ENCODE measurements at places on chromosomes 1 and 21. TPM values are rescaled to one million over a fixed set of nuclear protein-coding genes. Genes with fewer than 3 reads are reported as not detected.

KRTAP12-2 gene
- total RNA-seq, result not detected

DNA sequence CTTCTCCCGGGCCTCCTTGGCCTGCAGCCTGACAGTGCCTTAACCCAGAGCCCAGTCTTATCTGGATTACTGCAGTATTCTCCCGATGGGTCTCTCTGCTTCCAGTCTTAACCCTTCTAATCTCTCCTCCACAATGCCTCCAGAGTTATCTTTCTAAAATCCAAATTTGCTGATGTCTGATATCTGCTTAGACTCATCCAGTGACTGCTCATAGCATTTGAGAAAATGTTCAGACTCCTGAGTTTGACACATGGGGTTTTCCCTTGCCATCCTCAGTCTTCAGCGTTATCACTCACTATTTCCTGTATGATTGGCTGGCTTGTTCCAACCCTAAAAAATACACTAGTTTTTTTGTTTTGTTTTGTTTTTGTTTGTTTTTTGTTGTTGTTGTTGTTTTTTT, 102.0 kb downstream of the FMN2 start:
- no peak overlapping the region for H3K27ac ChIP-seq
- no peak overlapping the region for H3K4me3 ChIP-seq
- peaks cover 2% of the 10 kb centered on the region for H3K27me3 ChIP-seq
- no peak for DNase-seq
- no peaks in the 10 kb centered on the region for H3K4me1 ChIP-seq
- no peaks in the 10 kb centered on the region for H3K36me3 ChIP-seq

- H3K27ac ChIP-seq, result no peak overlapping the region
- no peak overlapping the region for H3K4me3 ChIP-seq
- H3K36me3 ChIP-seq, result no peaks in the 10 kb centered on the region
- H3K4me1 ChIP-seq, result no peaks in the 10 kb centered on the region
- no peaks in the 10 kb centered on the region for H3K27me3 ChIP-seq
These were observed 16.0 kb downstream of the OR2T11 start for GRCh38 chr1:248618878-248619277.

LCE6A gene
- total RNA-seq, result not detected

DNA sequence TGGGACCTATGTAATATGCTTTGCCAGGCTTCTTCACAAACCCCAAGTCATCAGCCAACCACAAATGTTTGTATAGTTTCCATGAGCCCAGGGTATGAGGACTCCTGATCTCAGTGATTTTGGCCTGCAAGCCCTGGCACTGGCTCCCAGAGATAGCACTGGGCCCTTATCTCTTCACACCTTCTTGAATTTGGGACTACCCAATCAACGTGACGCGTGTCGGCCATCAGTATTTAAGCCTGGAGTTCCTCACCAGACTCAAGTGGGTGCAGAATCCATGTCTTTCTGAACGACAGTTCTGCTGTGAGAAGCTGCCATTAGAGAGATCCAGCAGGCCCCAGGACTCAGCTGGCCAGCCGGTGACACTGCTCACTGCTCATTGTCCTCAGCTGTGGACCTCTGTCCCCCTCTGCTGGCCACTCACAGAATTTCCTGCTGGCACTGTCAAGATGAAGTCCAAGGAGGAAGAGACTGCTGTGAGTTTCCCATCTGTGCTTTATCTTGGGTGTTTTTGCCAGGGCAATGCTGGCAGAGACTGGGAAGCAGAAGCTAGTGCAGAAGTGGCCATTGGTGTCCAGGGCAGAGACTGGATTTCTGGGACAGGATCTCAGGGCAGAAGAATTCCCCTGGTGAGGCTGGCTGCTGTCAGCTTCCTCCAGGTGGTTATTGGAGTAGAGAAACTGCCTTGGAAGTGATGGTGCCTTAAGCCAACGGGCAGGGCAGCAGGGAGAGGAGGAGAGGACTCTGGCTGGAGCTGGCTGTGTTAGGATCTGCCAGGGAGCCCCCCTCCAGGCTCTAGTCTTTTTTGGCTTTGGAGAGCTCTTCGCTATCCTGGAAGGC, 28.4 kb downstream of the TMCC2 start:
- H3K4me3 ChIP-seq, result no peak overlapping the region
- peak; percentile 85 for DNase-seq
- no peaks in the 10 kb centered on the region for H3K27me3 ChIP-seq
- no peak overlapping the region for H3K27ac ChIP-seq

- H3K4me1 ChIP-seq, result peaks cover 35% of the 10 kb centered on the region
- H3K36me3 ChIP-seq, result peaks cover 33% of the 10 kb centered on the region
- DNase-seq, result no peak
- no peaks in the 10 kb centered on the region for H3K27me3 ChIP-seq
- peak overlapping the region; percentile 93 for H3K4me3 ChIP-seq
These were observed 629 bp downstream of the RPS27 start for GRCh38 chr1:153991151-153991630.

- H3K27ac ChIP-seq, result no peak overlapping the region
- H3K4me1 ChIP-seq, result no peaks in the 10 kb centered on the region
- H3K36me3 ChIP-seq, result no peaks in the 10 kb centered on the region
- H3K27me3 ChIP-seq, result no peaks in the 10 kb centered on the region
These were observed 209.5 kb downstream of the ZP4 start for GRCh38 chr1:237681210-237681609.

CELA2A gene
- total RNA-seq, result not detected

DNA sequence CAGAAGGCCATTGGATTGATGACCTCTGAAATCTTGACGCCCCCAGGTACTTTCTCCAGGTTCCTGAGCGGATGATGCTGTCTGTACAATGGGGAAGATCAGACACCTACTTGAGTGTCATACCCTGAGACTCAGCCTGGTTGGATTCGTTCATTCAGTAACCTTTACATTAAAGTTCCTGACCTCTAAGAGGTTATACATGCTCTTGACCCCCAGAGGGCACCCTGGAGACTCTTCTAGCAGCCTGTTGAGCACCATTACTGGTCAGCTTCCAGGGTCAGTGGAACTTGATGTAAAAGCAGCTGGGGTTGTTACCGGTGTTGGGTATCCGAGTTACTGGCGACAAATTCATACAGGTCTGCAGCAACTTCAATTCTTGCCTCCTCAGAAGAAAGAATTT, 114.3 kb upstream of the ZNF678 start:
- no peak overlapping the region for H3K27ac ChIP-seq
- no peak for DNase-seq
- H3K4me1 ChIP-seq, result peaks cover 2% of the 10 kb centered on the region
- H3K27me3 ChIP-seq, result peaks cover 5% of the 10 kb centered on the region
- no peaks in the 10 kb centered on the region for H3K36me3 ChIP-seq
- H3K4me3 ChIP-seq, result no peak overlapping the region

TIE1 gene
- 0.23 TPM for total RNA-seq

- H3K4me3 ChIP-seq, result no peak overlapping the region
- H3K27ac ChIP-seq, result no peak overlapping the region
- DNase-seq, result no peak
- no peaks in the 10 kb centered on the region for H3K27me3 ChIP-seq
- H3K36me3 ChIP-seq, result peaks cover 4% of the 10 kb centered on the region
- peaks cover 22% of the 10 kb centered on the region for H3K4me1 ChIP-seq
These were observed 862 bp upstream of the DIPK1A start for GRCh38 chr1:92961896-92962752.

- H3K27me3 ChIP-seq, result no peaks in the 10 kb centered on the region
- no peak overlapping the region for H3K27ac ChIP-seq
- peaks cover 5% of the 10 kb centered on the region for H3K36me3 ChIP-seq
- H3K4me1 ChIP-seq, result peaks cover 7% of the 10 kb centered on the region
- DNase-seq, result no peak
- no peak overlapping the region for H3K4me3 ChIP-seq
These were observed 5.1 kb upstream of the RFX5 start for GRCh38 chr1:151352021-151352718.

DNA sequence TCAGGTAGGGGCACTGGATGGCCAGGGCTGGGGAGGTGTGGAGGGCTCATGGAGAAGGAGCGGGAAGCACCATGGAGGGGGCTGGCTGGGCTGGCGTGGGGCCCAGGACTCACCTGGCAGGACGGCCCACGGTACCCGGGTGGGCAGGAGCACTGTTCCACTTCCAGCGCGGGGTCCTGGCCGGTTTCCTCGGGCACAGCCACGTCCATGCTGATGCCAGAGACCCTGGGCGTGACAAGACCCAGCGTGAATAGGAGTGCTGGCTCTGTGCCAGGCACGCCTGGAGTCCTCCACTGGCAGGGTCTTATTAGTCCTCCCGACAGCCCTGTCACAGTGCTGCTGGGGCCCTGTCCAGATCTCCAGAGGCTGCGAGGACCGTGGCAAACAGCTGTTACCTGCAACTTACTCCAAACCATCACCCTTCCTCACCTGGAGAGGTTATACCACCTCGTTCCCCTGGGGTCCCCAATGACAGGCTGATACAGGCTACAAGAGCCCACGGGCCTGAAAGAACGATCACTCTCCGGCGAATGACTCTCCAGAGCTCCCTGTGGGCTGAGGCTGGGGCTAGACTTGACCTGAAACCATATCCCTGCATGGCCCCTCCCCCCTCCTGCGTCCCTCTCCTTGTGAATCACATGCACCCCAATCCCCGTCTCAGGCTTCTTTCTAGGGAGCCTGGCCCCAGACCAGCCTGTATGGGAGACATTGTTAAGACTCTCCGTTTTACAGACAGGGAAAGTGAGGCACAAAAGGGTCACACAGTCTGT, 62.1 kb downstream of the HSPG2 start:
- H3K4me3 ChIP-seq, result no peak overlapping the region
- no peak overlapping the region for H3K27ac ChIP-seq
- no peaks in the 10 kb centered on the region for H3K27me3 ChIP-seq
- no peaks in the 10 kb centered on the region for H3K36me3 ChIP-seq

GRCh38 chr21:28230559-28230958, 762.1 kb downstream of the LTN1 start:
- no peak overlapping the region for H3K4me3 ChIP-seq
- no peaks in the 10 kb centered on the region for H3K36me3 ChIP-seq
- no peaks in the 10 kb centered on the region for H3K27me3 ChIP-seq
- no peak overlapping the region for H3K27ac ChIP-seq

DNA sequence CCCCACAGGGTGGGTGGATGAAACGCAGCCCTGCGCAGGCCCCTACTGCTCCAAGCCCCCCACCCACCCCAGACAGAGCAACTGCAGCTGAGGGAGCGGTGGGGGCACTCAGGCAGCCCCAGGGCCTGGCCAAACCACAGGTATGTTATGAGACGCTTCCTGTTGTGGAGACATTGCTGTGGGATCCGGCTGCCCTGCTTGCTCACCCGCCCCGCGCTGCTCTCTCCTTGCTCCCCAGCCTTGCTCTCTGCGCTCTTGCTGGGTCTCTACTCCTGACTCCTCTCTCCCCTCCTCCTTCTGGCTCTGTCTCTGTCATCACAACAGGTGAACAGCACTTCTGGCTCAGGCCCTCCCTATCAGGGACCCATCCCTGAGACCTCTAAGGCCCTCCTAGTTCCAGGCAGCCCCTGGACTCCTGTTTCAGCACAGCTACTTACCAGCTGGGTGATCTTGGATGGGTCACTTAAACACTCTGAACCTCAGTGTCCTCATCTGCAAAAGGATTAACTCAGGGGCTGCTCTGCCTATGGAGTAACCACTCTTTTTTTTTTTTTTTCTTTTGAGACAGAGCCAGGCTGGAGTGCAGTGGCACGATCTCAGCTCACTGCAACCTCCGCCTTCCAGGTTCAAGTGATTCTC, 15.9 kb downstream of the COL8A2 start:
- peak overlapping the region; percentile 96 for H3K27ac ChIP-seq
- H3K4me1 ChIP-seq, result peaks cover 26% of the 10 kb centered on the region
- H3K27me3 ChIP-seq, result no peaks in the 10 kb centered on the region
- DNase-seq, result peak; percentile 72
- no peaks in the 10 kb centered on the region for H3K36me3 ChIP-seq

DNA sequence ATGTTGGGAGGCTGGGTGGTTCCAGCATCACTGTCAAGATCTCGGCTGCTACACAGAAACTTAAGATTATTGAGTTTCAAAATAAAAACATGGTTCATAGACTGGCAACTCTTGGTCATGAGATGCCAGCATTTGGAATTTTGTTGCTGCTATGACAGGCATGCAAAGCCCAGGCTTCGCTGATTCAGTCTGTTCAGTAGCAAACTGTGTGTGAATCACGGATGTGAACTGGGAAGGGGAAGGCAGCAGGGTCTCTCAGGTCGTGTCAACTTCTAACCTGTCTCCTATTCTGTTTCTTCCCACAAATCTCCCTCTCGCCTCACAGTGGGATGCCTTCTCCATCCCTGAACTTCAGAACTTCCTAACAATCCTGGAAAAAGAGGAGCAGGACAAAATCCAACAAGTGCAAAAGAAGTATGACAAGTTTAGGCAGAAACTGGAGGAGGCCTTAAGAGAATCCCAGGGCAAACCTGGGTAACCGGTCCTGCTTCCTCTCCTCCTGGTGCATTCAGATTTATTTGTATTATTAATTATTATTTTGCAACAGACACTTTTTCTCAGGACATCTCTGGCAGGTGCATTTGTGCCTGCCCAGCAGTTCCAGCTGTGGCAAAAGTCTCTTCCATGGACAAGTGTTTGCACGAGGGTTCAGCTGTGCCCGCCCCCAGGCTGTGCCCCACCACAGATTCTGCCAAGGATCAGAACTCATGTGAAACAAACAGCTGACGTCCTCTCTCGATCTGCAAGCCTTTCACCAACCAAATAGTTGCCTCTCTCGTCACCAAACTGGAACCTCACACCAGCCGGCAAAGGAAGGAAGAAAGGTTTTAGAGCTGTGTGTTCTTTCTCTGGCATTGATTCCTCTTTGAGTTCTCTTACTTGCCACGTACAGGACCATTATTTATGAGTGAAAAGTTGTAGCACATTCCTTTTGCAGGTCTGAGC, 25.5 kb downstream of the EIF2D start:
- H3K27me3 ChIP-seq, result no peaks in the 10 kb centered on the region
- H3K27ac ChIP-seq, result peak overlapping the region; percentile 61
- no peak for DNase-seq
- no peak overlapping the region for H3K4me3 ChIP-seq
- peaks cover 34% of the 10 kb centered on the region for H3K36me3 ChIP-seq
